ENCODE measurements at places on chromosomes 3 and 15. TPM values are rescaled to one million over a fixed set of nuclear protein-coding genes. Genes with fewer than 3 reads are reported as not detected.

- DNase-seq: no peak
These were observed 27.2 kb upstream of the GBE1 start for GRCh38 chr3:81788610-81789009.

TRIM71 gene
- total RNA-seq: not detected

SPINK8 gene
- total RNA-seq: not detected

KCNMB3 gene
- 16.5 TPM for total RNA-seq

DNA sequence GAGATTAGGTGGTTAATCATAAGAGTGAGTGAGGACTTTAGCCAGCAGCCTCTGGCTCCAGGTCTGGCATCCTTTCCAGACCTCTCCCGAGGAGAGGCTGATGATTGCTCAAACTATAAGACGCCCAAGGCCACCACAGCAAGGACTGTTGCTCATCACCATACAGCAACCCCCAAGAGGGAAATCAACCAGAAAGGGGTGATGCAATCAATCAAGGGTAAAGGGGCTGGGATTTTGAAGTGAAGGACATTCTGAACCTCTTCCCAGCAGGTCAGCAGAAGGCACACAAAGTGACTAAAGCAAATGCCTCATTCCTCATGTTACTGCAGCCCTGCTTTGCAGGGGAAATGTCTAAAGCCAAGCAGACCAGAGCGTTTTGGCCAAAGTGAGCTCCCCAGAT lies 247.3 kb upstream of the IGF1R start:
- DNase-seq: no peak

DNA sequence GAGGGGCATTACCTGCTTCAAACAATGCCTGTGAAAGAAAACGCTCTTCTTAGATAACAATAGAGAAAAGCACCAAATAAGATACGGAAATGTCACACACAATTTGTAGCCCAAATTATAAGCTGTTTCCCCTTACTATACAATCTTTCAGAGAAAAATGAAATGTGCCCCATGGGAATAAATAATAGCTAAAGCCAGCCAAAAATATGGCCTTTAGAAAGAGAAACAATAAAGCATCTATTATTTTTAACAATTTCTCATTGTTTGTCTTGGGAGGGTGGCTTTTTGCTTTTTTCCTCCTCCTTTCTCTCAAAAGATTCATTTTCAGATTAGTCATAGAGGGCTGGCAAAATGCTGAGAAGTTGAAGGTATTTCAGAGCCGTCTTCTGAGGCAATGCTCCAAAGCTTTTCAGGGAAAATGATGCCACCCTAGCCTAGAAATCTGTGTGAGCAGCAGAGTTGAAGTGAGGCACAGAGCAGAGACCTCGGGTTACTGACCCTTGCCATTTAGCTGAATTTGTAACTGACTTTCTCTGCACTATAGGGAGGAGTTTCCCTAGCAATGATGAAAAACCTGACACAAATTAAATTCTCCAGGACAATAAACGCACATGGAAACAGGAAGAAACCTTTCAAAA lies 86.3 kb upstream of the PRICKLE2 start:
- DNase-seq: no peak

- DNase-seq: no peak
These were observed 65.9 kb upstream of the PAQR5 start for GRCh38 chr15:69232765-69233164.

DNA sequence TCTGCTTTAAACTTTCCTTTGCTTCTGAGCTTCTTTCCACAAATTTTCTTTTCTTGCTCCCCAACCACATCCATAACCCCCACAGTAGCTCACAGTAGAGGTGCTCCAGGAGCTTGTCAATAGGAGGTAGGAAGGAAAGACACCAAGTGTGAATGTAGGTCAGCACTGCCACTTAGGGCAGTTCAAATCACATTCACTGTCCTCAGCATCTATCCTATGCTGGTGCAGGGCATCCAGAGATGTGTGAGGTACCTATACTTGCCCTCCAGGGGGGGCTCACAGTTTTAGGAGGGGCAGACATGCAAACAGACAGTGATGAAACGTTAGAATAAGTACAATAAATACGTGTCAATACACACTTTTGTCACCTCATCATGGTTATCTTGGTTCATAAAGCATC lies 1.5 kb upstream of the SPSB4 start:
- no peak for DNase-seq

NR1I2 gene
- not detected for total RNA-seq

- no peak for DNase-seq
These were observed 30.6 kb downstream of the CRTAP start for GRCh38 chr3:33144433-33144832.

GRCh38 chr3:43256714-43257461 lies 29.5 kb upstream of the SNRK start:
- DNase-seq: no peak

Measured in ascending aorta (tissue), 2 donors.